ENCODE measurements at places on chromosomes 4 and X. TPM values are rescaled to one million over a fixed set of nuclear protein-coding genes. Genes with fewer than 3 reads are reported as not detected.

GRCh38 chr4:148166132-148166591 is 276.1 kb downstream of the NR3C2 start:
- no peaks in the 10 kb centered on the region for H3K4me1 ChIP-seq
- H3K27me3 ChIP-seq = no peaks in the 10 kb centered on the region
- no peak overlapping the region for H3K27ac ChIP-seq
- H3K4me3 ChIP-seq = no peak overlapping the region

- peak overlapping the region; percentile 75 for H3K4me3 ChIP-seq
- peak overlapping the region; percentile 4 for H3K27ac ChIP-seq
- DNase-seq = no peak
- H3K36me3 ChIP-seq = peaks cover 5% of the 10 kb centered on the region
Measured at GRCh38 chr4:102503831-102504786, 3.0 kb downstream of the NFKB1 start.

DNA sequence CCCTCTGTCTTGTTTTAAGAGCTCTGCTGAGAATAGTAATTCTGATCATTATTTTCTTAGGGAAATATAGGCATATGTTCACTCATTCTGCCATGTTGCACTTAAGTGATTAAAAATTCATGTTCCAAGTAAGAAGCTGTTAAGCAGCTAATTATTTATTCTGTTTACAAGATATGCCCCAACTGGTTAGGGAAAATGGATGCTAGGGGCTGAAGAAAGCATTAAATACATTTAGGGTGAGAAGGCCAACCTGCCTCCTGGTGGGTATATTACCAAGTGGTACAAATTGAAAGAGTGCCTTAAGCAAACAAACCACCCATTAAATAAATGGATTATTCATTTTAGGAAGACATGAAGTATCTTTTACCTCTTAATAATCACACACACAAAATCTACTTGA is 392.6 kb upstream of the EPHA5 start:
- no peaks in the 10 kb centered on the region for H3K36me3 ChIP-seq
- no peak overlapping the region for H3K27ac ChIP-seq
- no peaks in the 10 kb centered on the region for H3K27me3 ChIP-seq
- H3K4me1 ChIP-seq = peaks cover 3% of the 10 kb centered on the region
- no peak for DNase-seq

DNA sequence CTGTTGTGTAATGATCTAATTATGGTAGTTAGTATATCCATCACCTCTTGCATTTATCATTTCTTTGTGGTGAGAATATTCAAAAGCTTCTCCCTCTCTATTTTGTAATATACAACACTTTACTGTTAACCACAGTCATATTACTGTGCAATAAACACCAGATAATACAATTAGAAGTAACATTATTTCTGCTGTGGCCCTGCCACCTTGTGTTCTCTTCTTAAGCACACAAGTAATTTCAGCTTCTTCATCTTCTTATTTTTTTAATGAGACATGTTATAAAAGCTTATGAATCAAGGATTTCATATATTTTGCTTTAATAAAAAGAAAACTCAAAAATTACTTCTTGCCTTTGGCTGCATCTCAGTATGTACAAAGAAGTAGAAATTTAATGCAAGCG is 675.2 kb upstream of the INTU start:
- no peak overlapping the region for H3K4me3 ChIP-seq
- no peaks in the 10 kb centered on the region for H3K36me3 ChIP-seq
- no peak for DNase-seq

GRCh38 chr4:174521800-174522182 is 497 bp downstream of the HPGD start:
- no peaks in the 10 kb centered on the region for H3K36me3 ChIP-seq
- DNase-seq = peak; percentile 7
- H3K4me3 ChIP-seq = peak overlapping the region; percentile 74
- peaks cover 14% of the 10 kb centered on the region for H3K4me1 ChIP-seq
- H3K27ac ChIP-seq = no peak overlapping the region

GRCh38 chr4:121484633-121485032 is 103.8 kb upstream of the QRFPR start:
- H3K27ac ChIP-seq = no peak overlapping the region
- H3K27me3 ChIP-seq = no peaks in the 10 kb centered on the region
- peak; percentile 15 for DNase-seq
- no peaks in the 10 kb centered on the region for H3K4me1 ChIP-seq
- peaks cover 4% of the 10 kb centered on the region for H3K36me3 ChIP-seq

DNA sequence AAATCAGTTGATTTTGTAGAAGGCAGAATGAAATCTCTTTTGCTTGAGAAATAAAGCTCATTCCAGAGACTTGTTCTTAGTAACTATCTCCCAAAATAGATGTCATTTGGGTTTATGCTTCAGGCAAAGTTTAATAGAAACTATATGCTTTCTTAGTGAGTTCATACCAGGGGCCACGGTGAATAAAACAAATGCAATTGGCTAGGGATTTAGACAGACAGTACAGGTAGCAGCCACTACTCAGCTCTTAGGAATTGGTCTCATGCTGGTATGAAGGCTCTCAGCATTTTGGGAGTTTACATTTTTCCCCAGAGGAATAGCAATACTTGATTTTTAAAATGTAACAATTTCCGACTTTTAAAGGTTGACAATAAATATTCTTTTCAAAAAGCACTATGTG is 27.0 kb downstream of the GYPA start:
- no peak overlapping the region for H3K4me3 ChIP-seq
- no peaks in the 10 kb centered on the region for H3K27me3 ChIP-seq

GRCh38 chr4:3868211-3869173 is 102.3 kb downstream of the ADRA2C start:
- DNase-seq = peak; percentile 45
- no peaks in the 10 kb centered on the region for H3K36me3 ChIP-seq
- H3K4me1 ChIP-seq = peaks cover 9% of the 10 kb centered on the region
- H3K4me3 ChIP-seq = no peak overlapping the region

GRCh38 chrX:12013211-12013618 is 125.1 kb upstream of the FRMPD4 start:
- no peak overlapping the region for H3K4me3 ChIP-seq
- no peaks in the 10 kb centered on the region for H3K27me3 ChIP-seq
- no peaks in the 10 kb centered on the region for H3K36me3 ChIP-seq
- H3K4me1 ChIP-seq = no peaks in the 10 kb centered on the region

RBM47 gene
- total RNA-seq = 4.6 TPM

POF1B gene
- not detected for total RNA-seq

MAGEA12 gene
- total RNA-seq = 4.3 TPM

ASMT gene
- total RNA-seq = 0.31 TPM

ZMYM3 gene
- total RNA-seq = 78.1 TPM

SLC6A14 gene
- total RNA-seq = not detected

ARR3 gene
- not detected for total RNA-seq

- H3K27ac ChIP-seq = no peak overlapping the region
- peaks cover 26% of the 10 kb centered on the region for H3K27me3 ChIP-seq
- peaks cover 4% of the 10 kb centered on the region for H3K36me3 ChIP-seq
- no peak overlapping the region for H3K4me3 ChIP-seq
Measured at GRCh38 chr4:8266508-8266907, 3.0 kb upstream of the HTRA3 start.

DNA sequence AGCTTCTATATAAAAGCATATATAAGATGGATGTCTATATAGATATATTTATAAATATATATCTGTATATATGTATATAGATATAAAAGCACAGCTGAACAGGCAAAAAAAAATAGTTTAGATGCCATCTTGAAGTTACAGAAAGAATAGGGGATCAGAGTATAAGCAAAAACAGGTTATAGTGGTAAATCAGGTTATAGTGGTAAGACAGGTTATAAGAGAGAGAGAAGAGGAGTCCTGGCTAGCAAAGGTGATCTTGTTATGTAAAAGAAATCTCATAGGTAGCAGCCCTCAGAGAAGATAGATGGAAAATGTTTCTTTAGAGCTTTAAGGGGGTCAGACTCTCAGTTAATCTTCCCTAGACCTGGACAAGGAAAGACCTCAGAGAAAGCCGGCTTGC is 1263.1 kb downstream of the PCDH7 start:
- peaks cover 23% of the 10 kb centered on the region for H3K4me1 ChIP-seq
- no peak overlapping the region for H3K4me3 ChIP-seq
- H3K27ac ChIP-seq = no peak overlapping the region
- DNase-seq = no peak
- no peaks in the 10 kb centered on the region for H3K36me3 ChIP-seq
